ENCODE measurements at places on chromosomes 5 and 9. TPM values are rescaled to one million over a fixed set of nuclear protein-coding genes. Genes with fewer than 3 reads are reported as not detected.

The FAM174A gene
- 15.0 TPM for total RNA-seq

The TNFSF15 gene
- total RNA-seq: 0.09 TPM

The RNF44 gene
- 2.5 TPM for total RNA-seq

The GABRA1 gene
- total RNA-seq: not detected

The KLHL3 gene
- total RNA-seq: 0.77 TPM

All from bronchial smooth muscle cell (primary cell).